ENCODE measurements at places on chromosomes 12 and 14. TPM values are rescaled to one million over a fixed set of nuclear protein-coding genes. Genes with fewer than 3 reads are reported as not detected.

DNA sequence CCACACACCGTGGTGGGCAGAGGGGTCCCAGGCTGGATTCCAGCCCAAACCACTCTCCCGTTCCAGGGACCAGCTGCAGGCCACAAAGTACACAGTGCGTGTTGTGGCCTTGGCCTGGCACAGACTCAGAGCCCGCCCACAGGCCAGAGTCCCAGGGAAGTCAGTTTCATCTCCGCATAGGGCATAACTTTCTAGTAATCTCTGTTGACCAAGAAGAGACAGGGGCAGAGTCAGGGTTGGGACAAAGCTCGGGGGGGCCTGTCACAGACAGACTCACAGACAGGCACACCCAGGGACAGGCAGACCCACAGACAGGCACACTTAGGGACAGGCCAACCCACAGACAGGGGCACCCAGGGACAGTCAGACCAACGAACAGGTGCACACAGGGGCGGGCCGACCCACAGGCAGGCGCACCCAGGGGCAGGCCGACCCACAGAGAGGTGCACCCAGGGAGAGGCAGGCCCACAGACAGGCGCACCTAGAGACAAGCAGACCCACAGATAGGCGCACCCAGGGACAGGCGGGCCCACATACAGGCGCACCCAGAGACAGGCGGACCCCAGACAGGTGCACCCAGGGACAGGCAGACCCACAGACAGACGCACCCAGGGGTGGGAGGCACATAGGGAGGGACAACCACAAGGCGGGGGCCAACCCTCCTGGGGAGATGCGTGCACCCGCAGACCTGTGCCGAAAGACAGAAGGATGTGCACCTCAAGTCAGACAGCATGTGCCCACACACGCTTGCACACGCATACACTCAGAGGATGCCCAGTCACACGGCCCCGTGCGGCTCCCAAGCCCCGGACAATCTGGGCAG lies 323.3 kb upstream of the RTL1 start:
- DNase-seq = no peak

- DNase-seq = no peak
These were observed 34.5 kb upstream of the TBX5 start for GRCh38 chr12:114440270-114441038.

The SPRYD4 gene
- 2.4 TPM for total RNA-seq

The MYH6 gene
- total RNA-seq = 0.05 TPM
